ENCODE measurements at places on chromosomes 7 and 10. TPM values are rescaled to one million over a fixed set of nuclear protein-coding genes. Genes with fewer than 3 reads are reported as not detected.

Gene CRPPA
- total RNA-seq: 0.38 TPM

Gene MNX1
- 2.7 TPM for total RNA-seq

Gene GIMAP4
- total RNA-seq: not detected

Gene FAM24B
- total RNA-seq: 36.3 TPM

Gene PRLHR
- total RNA-seq: not detected

Gene CEP55
- 76.0 TPM for total RNA-seq

Gene EMX2
- total RNA-seq: not detected

Gene SEC31B
- 2.6 TPM for total RNA-seq

Gene CLCN1
- not detected for total RNA-seq

Gene TFAM
- total RNA-seq: 69.6 TPM

Gene AKR1D1
- total RNA-seq: not detected

Gene DCLRE1C
- 7.3 TPM for total RNA-seq

Gene FXYD4
- 0.50 TPM for total RNA-seq

Gene CYTH3
- 10.0 TPM for total RNA-seq

Gene ZWINT
- 53.2 TPM for total RNA-seq

Gene MOGAT3
- not detected for total RNA-seq

Gene ANKRD30A
- total RNA-seq: not detected

Gene WNT2
- total RNA-seq: not detected

Gene PTF1A
- total RNA-seq: not detected

Data from NCI-H460 (cell line).